Spinal cord (tissue), 10 donors: ENCODE measurements at places on chromosomes 5 and 9.

GRCh38 chr5:10674582-10674981, 86.5 kb downstream of the DAP start:
- DNase-seq: no peak

DNA sequence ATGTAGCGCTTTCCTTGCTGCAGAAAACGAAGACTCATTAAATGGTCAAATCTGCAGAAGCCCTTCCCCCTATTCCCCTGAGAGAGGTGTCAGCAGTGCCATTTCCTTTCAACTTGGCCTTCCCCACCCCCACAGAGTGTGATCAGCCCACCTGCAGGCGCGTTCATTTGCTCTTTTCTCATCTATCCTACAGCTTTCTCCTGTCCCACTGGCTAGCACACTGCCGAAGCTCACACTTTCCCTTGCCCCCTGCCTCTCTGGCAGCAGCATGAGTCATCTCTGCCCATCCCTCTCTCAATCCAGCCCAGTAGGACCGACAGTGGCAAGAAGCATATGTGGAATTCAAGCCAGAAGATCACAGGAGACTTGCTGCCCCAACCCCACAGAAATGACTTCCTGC, 213.8 kb downstream of the FAM114A2 start:
- DNase-seq: no peak

- DNase-seq: no peak
Measured at GRCh38 chr5:127029581-127030258, 638 bp downstream of the MARCHF3 start.

DNA sequence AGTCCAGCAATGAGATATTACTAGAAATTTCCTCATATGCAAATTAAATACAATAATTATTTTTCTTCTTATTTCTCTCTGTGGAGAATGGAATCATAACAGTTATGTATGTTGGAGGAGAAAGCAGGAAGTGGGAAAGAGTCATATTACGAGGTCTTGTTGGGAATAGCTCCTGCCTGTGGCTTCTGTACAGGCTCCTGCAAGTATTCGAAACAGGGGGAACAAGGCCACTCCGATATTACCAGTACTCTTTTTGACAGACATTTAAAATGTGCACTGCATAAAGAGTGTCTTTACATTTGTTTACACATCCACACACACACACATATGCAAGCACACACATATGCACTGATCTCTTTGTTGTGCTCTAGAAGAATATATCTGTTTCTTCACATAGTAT, 812.0 kb upstream of the ZNF608 start:
- peak; percentile 13 for DNase-seq

GRCh38 chr9:136732444-136733178, 10.1 kb downstream of the LCN10 start:
- DNase-seq: no peak

- DNase-seq: peak; percentile 93
Measured at GRCh38 chr5:141672841-141673813, 8.9 kb downstream of the ARAP3 start.

DNA sequence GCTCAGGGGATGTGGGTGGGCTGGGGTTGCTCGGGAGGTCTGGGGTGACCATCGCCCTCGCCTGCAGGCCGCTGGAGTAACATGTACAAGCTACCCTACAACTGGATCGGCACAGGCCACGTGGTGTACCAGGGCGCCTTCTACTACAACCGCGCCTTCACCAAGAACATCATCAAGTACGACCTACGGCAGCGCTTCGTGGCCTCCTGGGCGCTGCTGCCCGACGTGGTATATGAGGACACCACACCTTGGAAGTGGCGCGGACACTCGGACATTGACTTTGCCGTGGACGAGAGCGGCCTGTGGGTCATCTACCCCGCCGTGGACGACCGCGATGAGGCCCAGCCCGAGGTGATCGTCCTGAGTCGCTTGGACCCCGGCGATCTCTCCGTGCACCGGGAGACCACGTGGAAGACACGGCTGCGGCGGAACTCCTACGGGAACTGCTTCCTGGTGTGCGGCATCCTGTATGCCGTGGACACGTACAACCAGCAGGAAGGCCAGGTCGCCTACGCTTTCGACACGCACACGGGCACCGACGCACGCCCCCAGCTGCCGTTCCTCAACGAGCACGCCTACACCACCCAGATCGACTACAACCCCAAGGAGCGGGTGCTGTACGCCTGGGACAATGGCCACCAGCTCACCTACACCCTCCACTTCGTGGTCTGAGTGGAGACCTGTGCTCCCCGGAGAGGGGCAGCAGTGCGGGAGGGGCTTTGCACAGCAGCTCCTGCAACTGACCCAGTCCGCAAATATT, 33.0 kb downstream of the OLFML2A start:
- DNase-seq: no peak

DNA sequence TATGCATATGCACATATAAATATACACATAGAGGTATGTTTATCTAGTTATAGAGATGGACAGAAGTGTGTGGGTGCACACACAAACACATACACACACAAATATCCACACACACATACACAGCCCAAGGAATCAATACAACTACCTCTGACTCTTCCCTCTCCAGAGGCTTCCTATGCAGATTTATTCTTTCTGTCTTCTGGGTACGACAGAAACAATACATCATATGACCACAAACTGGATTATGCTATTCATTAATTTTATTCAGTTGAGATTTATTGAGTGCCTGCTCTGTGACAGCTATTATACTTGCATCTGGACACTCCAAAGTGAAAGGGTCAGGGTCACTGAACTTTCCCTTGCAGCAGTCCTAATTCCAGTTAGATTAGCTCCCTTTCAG, 155.8 kb downstream of the BRINP1 start:
- no peak for DNase-seq

DNA sequence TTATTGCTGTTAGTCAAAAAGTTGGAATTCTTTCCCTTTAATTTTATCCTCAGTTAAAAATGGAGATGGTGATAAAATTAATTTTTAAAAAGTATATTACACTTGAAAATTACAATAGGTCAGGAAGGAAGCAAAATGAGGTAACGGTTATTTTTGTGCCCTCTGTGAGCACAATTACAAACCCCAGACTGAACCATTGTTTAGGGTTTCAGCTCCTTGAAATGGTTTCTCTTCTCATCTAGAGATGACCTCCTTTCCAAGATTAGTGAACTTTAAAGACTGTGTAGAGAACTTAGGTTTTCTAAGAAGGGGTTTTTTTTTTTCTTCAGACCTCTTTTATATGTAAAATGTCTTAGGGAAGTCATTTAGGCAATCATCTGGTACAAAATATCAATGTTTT, 126.2 kb upstream of the CHD1 start:
- DNase-seq: no peak

DNA sequence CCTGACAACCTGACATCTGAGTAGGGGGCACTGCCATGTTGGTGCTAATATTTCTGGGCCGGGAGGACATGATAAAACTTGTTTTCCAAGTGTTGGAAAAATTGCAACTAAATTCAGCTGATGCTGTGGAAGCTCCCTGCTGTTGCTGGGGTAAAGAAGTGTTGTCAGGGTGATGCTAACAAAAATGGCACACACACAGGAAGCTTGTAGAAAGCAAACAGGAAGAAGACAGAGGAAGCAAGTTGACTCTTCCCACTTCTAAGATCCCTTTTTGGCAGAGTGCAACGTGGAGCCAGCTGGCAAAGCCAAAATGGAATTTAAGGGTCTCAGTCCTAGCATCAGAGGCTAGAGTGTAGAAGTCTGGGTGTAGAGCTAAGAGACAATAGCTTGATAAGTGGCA, 11.3 kb upstream of the RIOK2 start:
- DNase-seq: peak; percentile 7

GRCh38 chr9:14452539-14452938, 138.6 kb upstream of the NFIB start:
- no peak for DNase-seq

DNA sequence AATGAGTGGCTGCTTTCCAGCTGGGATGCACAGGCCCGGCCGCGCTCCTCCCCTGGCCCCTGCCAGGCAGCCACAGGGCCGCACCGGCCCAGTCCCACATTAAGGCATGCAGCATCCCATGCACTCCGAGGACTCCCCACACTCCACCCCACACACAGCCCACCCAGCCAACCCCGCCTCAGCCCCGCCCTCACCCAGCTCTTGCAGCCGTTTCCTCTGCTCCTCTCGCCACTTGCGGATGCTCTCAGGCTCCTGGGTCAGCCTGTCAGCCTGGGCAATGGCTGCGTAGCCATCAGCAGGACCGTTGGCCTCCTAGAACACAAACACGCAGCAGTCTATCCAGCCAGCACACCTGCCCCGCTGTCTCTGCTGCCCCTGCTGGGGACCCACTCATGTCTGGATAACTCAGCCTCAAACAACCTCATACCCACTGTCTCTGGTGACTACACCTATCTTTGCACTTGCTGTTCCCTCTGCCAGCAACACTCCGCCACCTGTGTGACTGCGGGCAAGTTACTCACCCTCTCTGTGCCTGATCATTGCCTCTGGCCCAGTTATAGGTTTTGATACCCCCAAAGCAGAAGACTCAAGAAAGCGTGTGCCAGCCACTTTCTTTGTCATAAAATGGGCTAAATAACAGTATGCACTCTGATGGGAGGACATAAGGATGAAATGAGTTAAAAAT, 9.3 kb downstream of the HIGD2A start:
- DNase-seq: no peak

DNA sequence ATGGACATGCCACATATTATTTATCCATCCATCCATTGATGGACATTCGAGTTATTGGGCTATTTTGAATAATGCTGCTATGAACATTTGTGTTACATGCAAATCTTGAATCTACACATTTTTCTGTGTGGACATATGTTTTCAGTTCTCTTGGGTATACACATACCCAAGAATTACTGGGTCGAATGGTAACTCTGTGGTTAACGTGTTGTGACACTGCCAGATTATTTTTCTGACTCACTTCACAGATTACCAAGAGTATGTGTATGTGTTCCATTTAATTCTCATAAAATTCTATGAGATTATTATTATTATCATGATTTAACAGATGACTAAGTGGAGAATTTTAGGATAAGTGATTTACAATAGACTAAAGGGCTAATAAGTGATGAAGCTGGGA, 26.7 kb downstream of the CYFIP2 start:
- no peak for DNase-seq

DNA sequence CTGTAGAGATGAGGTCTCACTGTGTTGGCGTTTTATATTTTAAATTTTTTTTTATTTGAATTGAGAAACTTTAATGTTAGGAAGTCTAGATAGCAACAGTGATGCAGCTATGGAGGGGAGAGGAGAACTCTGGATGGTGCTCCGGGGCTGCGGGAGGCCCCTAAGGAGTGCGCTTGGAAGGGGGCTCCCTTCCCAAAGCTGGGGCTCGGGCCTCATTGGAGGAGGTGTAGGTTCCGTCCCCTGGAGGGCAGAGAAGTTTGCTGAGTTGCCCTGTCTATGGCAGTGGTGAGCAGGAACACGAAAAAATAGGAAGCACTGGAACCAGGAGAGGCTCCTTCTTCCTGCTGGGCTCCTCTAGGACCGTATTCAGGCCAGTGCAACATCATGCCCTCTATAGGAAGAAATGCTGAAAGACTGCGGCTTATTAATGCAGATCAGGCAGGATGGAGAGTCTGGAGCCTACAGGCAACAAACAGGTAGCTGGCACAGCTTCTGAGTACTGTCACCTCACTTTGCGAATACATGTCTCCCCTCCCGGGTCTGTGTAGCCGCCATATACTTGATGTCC, 16.1 kb downstream of the AHRR start:
- DNase-seq: no peak

- DNase-seq: peak; percentile 75
Measured at GRCh38 chr9:38361473-38361850, 31.0 kb upstream of the ALDH1B1 start.

DNA sequence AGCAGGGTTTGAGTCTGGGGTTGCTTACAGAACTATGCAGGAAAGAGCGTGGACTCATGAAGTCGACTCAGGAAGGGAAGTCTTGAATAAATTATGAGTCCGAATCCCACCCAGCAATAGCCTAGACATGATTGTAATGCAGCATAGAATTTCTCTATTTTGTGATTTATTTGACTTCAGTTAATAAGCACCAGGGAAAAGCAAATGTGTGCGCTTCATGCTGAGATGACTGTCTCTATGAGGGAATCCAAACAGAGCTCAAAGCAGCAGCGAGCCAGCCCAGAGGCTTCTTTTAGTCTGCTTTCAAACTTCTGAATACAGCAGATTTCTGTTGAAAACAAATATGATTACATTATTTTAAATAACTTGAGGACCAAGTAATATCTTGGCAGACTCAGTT, 188.0 kb downstream of the SEMA6A start:
- DNase-seq: no peak

- no peak for DNase-seq
Measured at GRCh38 chr9:72855321-72855720, 97.5 kb downstream of the ALDH1A1 start.

- DNase-seq: no peak
Measured at GRCh38 chr9:29208670-29209069, 1635.4 kb upstream of the C9orf72 start.

GRCh38 chr9:83707768-83708514, at the start of gene UBQLN1:
UBQLN1 (minus strand) TSS chr9:83707958; CDS start chr9:83707679, 279 bp downstream.
- DNase-seq: peak; percentile 98

DNA sequence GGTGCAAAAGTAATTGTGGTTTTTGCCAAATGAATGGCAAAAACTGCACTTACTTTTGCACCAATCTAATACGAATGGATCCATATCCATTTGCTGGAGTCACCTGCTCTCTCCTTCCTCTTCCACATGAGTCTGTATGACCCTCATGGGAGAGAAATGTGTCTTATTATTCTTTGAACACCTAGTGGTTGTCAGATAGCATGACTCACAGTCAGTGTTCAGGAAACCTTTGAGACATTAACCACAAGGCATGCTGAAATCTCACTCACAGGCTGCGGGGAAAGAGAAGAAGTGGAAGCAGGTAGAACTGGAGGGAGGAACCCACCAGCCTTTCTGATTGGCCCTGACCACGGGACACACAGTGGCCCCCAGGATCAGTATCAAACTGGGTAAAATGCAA, 222.8 kb upstream of the KLF4 start:
- no peak for DNase-seq

GRCh38 chr9:6495466-6495865, 82.5 kb downstream of the UHRF2 start:
- DNase-seq: no peak

DNA sequence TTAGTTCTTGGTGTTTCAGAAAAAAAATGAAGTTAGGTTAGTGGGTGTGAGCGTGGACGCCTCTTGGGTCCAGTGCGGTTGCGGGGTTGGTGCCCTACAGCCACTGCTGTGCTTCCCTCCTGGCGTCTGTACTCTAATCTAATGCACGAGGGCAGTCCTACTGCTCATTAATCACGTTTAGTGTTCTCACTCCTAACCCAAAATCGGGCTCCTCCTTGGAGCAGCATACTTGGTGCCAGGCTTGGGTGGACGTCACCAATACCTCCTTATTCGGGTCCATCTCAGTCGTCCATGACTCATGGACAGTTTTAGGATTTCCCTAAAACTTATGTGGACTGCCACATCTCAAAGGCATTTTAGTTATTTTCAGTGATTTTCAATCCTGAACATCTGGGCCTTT, 41.6 kb downstream of the TRIO start:
- no peak for DNase-seq

- peak; percentile 20 for DNase-seq
Measured at GRCh38 chr9:95588724-95589588, 72.2 kb upstream of the PTCH1 start.

DNA sequence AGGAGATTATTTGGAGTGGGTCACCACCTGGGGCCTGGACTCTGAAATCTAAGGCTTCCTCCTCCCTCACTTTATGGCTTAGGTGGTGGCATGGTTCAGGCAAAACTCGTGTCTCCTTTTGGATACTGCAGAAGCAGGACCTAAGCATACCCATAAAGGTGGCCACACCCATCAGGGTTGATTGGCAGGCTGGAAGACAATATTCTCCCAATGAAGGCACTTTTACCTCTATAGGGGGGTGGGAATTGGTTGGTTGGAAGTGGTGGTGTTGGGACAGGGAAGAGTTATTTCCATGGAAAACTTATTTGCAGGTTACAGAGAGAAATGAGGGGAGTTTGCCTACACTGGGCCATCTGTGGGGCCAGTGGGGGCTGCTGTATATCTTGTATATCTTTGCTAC, 39.7 kb downstream of the CNOT6 start:
- DNase-seq: no peak
